ENCODE measurements at places on chromosomes 7 and 10.
A peak's percentile ranks its signal among the peaks of the same experiment; 100 is the strongest.

GRCh38 chr7:87106974-87107612, 45.2 kb upstream of the DMTF1 start:
- DNase-seq, result no peak

DNA sequence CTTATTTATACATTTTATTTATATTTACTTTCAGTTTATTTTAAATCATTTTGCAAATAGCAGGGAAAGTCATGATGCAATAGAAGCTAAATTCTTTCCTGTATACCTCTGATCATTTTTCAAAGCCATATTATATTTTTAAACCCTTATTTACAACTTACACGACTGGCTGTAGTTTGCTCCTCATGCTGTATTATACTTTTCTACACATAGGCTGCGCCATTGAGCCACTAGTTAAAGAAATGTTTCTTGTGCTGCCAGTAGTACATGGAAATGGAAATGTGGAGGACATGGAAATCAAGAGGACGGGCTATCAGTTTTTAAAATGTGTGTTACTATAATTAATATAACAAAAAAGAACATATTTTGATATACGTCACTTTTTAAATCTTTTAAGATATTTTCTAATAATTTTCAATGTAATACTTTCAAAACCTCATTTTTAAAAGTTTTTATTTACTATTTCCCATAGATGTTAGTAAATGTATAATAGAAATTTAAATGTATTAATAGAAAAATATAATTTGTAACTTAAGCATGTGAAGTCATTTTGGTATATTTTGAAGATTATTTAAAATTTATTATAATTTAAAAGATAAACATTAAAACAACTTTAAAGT, 118.5 kb downstream of the VTI1A start:
- DNase-seq, result no peak

GRCh38 chr7:128781851-128782250, 6.3 kb upstream of the OPN1SW start:
- DNase-seq, result no peak

DNA sequence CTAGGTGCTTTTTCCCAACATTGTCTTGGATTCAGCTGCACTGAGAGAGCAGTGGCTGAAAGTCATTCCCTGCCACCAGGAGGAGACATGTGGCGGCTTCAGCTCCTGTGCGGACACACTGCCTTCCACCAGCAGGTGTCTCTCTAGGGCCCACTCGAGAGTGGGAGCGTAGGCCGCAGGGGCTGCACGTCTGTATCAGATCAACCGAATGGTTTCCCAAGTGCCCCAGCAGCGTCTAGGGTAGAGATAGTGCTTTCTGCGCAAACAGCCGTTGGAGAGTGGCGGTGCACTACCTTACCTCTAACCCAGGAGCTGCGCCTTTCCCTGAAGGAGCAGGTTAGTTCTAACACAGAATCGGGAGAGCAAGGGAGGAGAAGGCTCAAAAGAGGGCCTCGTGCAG, 31.7 kb downstream of the PAPOLB start:
- DNase-seq, result peak; percentile 71

GRCh38 chr7:17362439-17363105, 64.1 kb downstream of the AHR start:
- DNase-seq, result no peak

DNA sequence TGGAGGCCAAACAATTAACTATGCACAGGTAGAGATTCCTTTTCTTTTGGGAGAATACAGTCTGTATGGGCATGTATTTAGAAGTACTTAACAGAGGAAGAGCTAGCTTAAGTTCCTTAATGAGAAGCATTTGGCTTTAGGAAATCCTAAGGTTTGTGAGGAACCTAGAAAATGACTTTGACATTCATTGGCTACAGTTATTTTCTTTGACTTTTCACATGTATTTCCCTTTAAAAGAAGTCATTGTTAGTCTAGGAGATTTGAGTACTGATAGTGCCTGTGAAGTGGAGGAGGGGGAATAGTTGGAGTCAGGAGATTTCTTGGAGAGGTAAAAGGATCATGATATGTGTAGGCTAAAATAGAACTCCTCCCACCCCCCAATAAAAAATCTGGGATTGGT, 3.6 kb downstream of the HELLS start:
- DNase-seq, result no peak

- no peak for DNase-seq
Measured at GRCh38 chr10:12279281-12279680, 70.1 kb upstream of the CAMK1D start.

DNA sequence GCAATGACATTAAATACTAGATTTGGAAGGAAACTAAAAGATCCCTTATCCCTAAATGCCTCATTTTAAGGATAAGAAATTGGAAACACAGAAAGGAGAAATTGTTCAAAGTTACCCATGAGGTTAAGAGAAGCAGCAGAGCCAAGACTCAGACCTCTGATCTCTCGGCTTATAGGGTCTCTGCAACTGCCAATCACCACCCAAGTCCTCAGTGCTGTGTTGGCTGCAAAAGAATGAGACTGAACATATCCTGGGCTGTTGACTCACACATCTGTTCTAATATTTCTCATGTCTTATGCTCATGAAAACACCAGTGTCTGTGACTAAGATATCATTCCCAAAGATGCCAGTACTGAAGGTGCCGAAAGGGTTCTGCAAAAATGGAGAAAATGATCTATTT, 153.3 kb downstream of the XPNPEP1 start:
- DNase-seq, result no peak

DNA sequence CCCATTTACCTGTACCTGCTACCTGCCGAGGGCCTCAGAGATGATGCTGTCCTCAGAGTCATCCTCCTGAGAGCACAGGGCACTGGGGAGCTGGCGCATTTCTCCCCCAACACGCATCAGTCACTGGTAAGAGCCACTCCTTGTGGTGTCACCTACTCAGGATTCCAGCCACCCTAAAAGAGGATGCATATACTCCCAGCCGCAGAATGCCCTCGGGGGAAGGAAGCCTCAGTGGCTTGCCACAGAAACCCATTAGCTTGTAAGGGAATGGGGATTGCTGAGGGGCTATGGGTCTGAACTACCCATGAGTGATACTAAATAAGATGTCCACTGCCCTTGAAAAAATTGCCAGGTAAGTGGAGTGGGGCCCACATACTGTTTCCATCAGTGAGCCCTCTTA, 279.2 kb downstream of the WDR11 start:
- no peak for DNase-seq

GRCh38 chr10:7887174-7887816, 69.0 kb downstream of the TAF3 start:
- DNase-seq, result no peak

DNA sequence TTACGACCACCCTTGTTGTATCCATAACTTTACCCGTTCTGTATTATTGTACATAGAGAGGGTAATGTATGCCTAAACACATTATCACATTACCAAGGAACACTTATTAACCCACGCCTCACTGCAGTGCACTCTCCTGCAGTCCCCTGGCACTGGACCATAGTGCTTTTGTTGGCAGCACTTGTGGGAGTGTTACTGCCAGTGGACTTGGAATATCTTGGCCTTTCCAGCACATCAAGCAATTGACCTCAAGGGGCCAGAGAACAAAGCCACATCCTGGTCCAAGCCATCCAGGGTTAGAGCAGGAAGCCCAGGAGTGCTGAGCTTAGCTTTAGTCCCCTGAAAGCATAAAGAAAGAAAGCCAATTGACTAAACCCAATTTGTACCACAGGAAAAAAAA, 304.2 kb downstream of the PCDH15 start:
- no peak for DNase-seq

DNA sequence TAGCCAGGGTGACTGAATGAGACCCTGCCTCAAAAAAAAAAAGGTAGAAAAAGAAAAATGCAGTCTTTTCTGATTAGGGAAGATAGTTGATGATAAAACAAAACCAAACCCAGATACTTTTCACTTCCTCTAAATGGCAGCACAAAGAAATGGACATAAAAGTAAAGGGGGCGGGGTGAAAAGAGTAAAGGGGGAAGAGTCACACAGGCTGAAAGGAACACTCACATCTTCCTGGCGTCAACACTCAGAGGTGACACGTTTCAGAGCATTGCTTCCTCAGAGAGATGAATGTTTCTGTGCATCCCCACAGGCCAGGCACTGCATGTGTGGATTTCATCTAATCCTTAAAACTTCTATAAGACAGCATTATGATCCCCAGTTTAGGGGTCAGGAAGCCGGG, 81.2 kb downstream of the HIPK2 start:
- no peak for DNase-seq

GRCh38 chr7:77481615-77482014, 55.5 kb upstream of the PTPN12 start:
- DNase-seq, result no peak

DNA sequence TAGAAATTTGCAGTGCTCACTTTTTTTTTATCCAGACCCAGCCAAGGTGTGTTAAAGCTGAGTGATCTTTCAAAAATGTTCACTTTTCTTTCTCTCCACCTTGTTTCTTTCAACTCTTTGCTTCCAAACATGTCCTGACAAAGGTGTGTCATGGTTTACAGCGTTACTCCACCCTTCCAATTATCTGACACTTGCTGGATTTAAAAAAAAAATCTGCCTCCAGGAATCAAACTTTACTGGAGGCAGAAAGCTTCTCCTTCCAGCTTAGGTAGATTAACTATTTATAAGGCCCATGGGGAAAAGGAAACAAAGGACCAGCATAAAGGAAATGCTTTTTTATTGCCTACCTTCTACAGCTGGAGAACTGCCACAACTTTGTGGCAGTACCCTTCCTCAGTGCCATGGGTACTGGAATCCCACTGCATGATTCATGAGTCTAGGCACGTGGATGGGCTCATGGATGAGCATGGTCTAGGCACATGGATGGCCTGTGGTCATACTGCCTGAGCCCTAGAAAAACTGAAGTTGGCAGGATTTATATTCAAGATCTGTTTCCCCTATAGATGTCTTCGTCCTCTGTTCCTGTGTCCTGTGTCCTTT, at the start of gene COL17A1:
COL17A1 (minus strand) TSS at position 80 of the 600 bp plus-strand sequence. CDS start 5,207 bp downstream, outside the sequence.
- DNase-seq, result no peak

DNA sequence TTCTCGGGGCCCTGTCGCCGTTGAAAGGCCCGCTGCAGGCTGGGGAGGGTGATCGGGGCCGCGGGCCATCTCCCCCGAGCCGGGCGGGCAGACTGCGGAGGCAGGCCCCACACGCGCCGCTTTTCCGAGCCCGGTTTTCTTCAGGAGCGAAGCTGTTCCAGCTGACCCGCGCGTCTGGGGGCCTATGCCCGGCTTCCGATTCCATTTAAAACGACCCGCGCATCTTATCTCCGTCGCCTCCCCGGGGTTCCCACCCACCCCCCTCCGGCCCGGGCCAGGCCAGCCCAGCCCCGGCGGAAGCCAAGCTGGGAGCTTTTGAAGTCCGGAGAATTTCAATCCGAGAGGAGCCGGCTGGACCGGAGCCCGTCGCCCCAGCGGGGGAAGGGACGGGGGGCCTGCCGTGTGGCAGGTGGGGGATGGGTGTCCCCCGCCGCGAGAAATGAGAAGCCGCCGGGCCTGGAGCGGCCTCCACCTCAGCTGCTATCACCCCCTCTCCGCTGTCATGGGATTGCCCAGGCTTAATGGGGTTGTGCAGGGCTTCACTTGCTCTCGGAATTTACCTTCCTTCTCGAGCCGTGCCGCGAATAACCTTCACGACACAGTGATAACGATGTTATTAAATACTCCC, 3.1 kb upstream of the EVX1 start:
- DNase-seq, result no peak

GRCh38 chr7:29853789-29854188, 47.5 kb downstream of the WIPF3 start:
- no peak for DNase-seq

DNA sequence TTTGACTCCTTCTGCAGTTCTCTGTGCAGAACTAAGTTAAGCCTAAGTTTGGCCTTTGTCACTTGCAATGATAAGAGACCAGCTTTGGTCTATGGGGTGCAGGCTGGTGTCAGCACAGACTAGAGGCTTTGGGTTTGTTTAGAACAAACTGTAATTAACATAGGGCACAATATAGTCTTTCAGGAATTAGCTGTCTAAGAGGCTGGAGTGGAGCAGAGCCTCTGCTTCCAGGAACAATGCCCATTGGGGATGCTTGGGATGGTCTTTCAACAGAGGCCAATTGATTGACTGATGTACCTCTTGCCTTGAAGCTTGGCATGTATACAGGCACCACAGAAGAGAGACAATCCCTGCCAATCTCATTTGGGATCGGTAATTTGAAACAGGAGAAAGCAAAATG, 4.7 kb downstream of the SUFU start:
- no peak for DNase-seq

- DNase-seq, result no peak
Measured at GRCh38 chr7:93765475-93765874, 125.1 kb downstream of the TFPI2 start.

- DNase-seq, result no peak
Measured at GRCh38 chr7:56291-56913, 136.0 kb upstream of the FAM20C start.

Data from GM12891 (cell line).